ENCODE measurements at places on chromosomes 1 and 21.

DNA sequence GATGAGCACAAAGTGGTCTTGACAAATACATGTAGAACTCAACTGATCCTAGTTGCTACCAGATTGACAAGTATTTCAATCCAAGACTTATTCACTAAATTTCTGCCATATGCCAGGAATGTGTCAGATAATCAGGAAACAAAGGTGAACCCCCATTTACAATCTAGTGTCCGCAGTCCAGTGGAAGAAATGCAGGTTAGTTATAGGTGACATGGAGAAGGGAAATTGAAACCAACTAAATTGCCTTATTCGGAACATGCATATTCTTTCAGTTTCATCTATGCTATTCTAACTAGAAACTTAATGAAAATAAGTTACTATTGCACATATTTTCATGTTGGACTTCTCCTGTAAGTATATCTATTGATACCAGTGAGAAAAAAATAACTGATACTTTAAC is 209.4 kb downstream of the COL24A1 start:
- no peak for DNase-seq

DNA sequence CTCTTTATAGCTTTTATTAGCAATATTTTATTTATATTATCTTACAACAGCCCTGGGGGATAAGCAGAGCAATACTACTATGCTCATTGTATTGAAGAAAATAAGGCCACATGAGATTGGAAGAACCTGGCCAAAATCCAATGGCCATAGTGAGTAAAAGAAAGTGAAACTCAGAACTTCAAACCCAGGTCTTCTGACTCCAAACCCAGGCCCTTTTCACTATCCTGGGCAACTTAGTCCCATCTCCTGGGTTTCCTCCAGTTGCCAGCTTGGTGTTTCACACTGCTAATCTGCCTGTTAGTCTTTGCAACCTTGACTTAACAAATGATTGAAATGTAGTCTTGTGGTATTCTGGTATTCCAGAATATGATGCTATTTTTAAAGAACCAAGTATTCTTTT is 22.4 kb upstream of the EXO1 start:
- DNase-seq = no peak

- DNase-seq = no peak
These were observed 992 bp upstream of the USP48 start for GRCh38 chr1:21783679-21784603.

- no peak for DNase-seq
These were observed 29.7 kb downstream of the TOR1AIP1 start for GRCh38 chr1:179911812-179912211.

DNA sequence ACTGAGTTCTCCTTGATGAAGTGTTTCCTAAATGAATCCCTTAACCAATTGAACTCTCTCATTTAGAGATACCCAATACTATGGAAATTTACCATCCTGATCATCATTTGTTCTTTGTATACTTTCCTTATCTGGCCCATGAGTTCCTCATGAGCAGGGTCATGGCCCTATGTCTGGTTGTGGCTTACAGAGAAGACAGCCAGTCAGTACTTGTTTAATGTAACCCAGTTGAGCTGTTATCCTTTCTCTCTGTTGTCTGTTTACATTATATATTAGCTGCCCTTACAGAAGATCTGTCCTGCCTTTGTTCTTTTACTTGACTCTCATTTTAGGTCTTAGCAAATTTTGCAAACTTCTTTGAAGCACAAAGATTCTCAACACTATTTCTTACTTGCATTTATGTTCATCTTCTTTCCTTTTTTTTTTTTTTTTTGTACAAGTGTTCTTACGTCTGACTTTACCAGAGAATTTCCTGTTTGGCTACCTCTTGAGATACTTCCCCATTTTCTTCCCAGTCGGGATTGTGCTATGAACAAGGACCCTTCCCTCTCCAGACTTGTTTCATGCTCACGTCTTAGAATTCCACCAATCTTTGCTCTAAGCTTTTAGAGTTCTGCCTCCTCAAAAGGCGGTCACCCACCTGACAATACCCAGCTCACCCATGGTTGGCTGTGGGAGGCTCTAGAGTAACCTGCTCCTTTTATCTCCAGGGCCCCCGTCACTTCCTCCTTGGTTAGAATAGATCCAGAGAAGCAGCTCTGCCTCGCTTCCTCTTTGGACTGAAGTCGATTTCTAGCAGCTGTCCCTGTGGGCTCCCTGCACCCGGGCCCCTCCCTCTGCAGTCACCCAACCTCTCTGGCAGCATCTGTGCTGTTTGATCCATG is 53.6 kb upstream of the RUNX1 start:
- no peak for DNase-seq

- DNase-seq = no peak
These were observed 18.5 kb downstream of the CSTB start for GRCh38 chr21:43757601-43758000.

DNA sequence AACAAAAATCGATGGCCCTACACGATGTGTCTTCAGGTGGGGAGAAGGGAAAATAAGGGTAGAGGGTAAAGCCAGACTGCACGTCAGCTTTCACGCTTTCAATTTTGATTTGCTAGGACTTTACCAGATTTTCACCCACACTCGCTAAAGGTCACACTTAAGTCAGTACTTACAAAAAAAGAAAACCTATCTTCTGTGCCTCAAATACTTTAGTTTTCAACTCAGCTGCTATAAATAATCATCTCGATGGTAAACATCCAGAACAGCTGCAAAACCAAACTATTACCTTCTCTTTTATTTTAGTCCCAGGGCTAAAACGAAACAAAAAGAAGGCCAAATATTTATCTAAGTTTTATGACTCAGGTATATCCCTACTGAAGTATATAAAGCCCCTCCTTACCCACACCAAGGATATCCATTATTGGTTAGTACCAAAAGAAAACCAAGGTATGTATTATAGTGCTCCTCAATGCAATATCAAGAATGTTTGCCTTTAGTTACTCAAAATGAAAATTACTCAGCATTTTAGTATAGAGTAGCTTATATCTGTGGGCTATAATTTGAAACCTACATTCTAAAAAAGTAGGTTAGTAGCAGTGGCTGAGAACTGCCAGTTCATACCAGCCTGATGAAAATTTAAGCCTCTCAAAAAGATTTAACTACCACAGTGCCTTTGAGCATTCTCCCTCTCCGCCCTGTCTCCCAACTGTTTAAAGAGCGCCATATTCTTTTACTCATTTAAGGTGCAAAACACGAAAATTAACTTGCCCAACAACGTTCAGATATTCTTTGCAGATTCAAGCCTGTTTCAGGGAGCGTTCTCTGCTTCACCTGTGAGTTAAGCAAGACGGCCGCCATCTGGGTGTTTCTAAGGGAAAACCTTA is 1.5 kb downstream of the CSDE1 start:
- no peak for DNase-seq

DNA sequence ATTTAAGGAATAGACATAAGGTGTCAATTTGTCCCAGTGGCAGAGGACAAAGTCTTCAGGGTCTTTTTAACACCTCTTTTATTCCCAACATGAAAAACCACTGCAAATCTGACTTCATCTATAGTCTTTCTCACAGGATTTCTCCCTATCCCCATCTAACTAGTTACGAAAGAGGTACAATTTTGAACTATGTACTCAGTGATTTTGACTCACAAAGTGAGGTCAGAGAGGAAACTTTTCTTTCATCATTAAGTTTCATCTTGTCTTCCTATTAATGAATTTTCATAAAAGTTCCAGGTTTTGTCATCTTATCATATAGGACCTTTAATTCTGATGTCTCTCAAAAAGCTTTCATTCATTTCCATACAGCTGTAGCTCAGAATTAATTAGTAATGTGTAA is 63.3 kb downstream of the ASH1L start:
- DNase-seq = no peak

DNA sequence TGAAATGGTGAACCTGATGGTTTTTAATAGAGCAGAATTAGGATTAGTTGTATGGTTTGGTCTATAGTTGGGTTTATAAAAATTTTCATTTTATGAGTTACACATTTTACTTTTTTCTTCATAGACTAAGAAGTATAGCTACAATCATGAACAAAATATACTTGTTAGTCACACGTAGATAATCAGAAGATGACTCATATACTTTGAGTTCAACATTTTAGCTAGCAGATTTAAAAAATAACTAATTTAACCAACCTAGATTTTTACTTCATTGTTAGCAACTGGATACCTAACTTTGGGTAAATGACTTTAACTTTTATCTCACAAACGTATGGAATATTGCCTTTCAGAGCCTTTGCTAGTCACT is 27.9 kb downstream of the MORC3 start:
- no peak for DNase-seq

- no peak for DNase-seq
These were observed 55.1 kb upstream of the EFHD2 start for GRCh38 chr1:15354580-15354965.

DNA sequence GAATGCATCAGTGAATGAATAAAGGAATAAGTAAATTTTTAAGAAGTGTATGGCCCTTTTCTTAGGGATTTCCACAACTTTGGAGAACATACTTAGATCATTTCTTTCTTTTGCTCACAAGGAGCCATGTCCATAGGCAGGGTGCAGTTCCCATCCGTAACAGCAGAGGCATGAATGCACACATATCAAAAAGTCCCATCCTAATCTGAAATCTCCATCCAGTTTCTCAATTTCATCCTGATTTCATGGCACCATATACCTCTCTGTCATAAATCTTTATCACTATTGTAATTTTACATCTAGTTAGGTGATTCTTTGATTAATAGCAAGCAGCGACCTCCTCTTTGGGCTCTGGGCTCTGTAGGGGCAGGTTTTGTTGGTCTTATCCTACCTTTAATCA is 359.2 kb downstream of the RRAGC start:
- no peak for DNase-seq

- DNase-seq = peak; percentile 39
These were observed 4.6 kb downstream of the DMAP1 start for GRCh38 chr1:44217809-44218410.

DNA sequence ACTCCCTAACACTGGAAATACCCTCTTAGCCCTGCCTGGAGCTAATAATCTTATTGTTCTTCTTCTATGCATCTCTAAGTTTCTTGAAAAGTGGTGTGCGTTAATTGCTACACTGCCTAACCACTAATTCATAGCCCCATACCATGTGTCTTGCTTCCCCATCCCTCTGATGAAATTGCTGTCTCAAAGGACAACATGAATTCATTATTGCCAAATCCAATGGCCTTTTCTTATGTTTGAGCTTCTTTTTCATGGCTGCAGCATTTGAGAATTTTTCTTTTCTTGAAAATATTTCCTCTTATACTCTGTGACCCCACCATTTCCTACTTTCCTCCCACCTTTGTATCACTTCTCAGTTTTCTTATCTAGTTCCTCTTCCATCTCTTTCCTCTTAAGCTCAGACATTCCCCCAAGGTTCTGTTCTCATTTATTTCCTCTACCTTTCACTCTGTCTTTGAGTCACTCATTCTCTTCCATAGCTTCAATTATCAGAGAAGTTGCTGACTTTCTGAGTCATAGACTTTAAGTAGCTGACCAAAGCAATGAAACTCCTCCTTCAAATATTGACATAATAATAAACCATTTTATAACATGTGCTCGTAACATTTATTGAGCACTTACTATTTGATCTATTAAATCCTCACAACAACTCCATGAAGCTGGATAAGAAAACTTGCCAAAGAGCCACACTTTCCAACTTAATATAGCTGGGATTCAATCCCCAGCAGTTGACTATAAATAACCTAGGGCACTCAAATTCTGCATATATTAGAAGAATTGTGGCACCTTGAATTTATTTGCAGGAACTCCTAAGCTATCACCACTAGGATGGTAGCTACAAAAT is 35.5 kb upstream of the ATP6V1G3 start:
- DNase-seq = no peak

DNA sequence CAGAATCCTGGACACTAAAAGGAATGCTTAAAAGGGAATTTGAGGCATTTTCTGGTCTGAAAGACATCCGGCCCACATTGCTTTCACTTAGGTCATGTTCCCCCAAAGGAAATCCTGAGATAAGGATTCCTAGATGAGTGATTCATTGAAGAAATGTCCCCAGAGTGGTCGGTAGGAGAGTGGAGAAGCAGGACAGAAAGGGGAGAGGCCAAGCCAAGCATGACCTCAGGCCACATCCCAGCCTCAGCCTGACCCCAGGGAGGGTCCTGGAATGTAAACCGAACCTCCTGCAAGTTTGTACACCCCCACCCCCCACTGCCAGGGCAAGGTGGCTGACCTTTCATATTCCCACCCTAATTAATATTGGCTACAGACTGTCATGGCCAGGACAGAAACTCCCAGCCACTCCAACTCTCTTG is 16.6 kb downstream of the HIVEP3 start:
- DNase-seq = no peak

- DNase-seq = no peak
These were observed 6.4 kb downstream of the SMAP2 start for GRCh38 chr1:40379785-40380452.

Data from stimulated activated CD4-positive, alpha-beta T cell treated with anti-CD3 and anti-CD28 coated beads, TNF-alpha, amount 100 ng/mL, for 1 hour (primary cell).